Heart left ventricle (tissue), 16 donors: ENCODE measurements at places on chromosomes 12 and 14. TPM values are rescaled to one million over a fixed set of nuclear protein-coding genes. Genes with fewer than 3 reads are reported as not detected.

PIWIL1 gene
- total RNA-seq = not detected

CAPS2 gene
- 12.0 TPM for total RNA-seq

SIRT4 gene
- 3.2 TPM for total RNA-seq

GDF3 gene
- total RNA-seq = not detected

KRT74 gene
- not detected for total RNA-seq

SPIC gene
- total RNA-seq = not detected

FAM222A gene
- total RNA-seq = 10.2 TPM

TMTC3 gene
- total RNA-seq = 7.7 TPM

SERPINA10 gene
- total RNA-seq = not detected

BCL7A gene
- 14.0 TPM for total RNA-seq

TDRD9 gene
- total RNA-seq = 1.4 TPM

MYRFL gene
- 0.44 TPM for total RNA-seq

MYF6 gene
- not detected for total RNA-seq

NDUFA9 gene
- 210 TPM for total RNA-seq

LALBA gene
- not detected for total RNA-seq

DNA sequence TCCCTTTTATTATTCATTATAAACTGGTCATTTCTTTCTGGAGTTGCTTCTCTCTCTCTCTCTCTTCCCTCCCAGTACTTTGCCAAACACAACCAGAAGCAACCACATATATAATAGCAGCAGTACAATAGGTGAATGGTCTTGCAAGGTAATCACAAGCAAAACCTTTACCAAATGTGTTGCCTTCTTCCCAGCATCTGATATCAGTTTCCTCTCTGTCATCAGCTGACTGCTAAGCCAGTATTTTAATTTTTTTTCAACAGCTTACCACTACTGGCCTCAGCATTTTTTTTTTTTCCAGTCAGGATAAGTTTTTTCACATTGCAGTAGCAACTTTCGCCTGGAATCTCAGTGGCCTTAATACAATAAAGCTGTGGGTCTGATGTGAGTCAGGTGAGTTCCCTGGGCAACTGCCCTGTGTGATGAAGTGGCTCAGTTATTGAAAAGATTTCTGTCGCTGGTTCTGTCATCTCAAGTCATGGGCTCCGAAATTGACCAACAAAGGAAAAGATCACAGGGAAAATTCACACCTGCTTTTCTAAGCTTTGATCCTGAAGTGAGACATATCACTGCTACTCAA, 282.5 kb upstream of the AMIGO2 start:
- no peak for DNase-seq

- DNase-seq = no peak
Measured at GRCh38 chr14:76328457-76329137, 47.3 kb upstream of the ESRRB start.

DNA sequence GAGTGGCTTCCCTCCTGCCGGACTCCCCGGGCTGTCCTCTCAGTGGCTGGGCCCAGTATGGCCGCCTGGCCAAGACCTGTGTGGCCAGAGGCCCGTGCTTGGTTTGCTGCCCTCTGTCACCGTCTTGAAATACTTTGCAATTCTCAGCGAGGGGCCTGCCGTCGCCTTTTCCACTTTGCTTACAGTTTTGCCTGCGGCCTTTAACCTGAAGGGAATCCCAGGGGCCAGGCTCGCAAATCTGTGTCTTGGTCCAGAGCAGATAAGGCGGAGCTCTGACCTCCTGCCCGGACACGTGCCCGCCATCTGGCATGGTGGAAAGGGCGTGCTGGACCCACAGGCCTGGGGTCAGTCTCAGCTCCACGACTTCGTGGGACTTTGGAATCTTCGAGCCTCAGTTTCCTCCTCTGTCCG, 10.9 kb upstream of the AMN start:
- DNase-seq = no peak

DNA sequence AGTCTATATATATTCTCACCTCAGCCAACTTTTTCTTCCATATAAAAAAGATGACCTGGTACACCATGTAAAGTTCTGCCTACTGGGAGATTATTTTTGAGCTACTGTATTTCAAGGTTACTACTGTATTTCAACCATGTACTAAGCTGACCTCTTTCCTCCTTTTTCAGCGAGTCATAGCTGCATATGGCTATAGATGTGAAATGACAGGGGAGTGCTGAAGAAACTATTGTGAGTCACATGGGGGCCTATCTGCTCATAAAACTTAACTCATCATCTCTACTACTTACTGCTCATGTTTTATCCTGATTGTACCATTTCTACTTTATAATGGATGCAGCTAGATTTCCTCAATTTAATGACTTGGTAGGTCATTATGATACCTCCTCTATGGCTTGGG, 571.4 kb upstream of the ATP2B1 start:
- DNase-seq = no peak

DNA sequence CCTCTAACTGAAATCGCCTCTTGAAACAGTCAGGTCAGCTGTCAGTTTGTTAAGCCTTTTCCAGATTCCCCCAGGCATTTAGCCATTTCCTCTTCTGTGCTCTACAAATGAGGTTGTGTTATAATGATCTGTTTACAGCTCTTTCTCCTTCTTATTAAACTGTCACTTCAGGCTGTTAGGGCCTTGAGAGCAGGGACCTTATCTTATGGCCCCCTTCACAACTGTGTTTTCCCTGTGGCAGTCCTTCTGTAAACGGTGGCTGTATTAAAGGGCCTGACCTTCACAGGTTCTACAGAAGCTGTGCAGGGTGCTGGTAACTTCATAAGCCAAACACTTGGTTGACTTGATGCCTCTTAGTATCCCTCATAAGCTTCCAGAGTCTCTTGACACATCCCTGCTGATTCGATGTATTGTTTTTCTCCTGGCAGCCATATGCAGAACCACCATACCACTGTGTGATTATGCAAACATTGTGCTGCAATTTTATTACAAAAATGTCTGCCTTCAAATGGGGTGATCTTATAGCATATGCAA, 104.7 kb downstream of the PLEKHA5 start:
- no peak for DNase-seq

- DNase-seq = no peak
Measured at GRCh38 chr14:62123961-62124360, 361.7 kb downstream of the SNAPC1 start.

GRCh38 chr12:98227162-98227561, 288.2 kb upstream of the TMPO start:
- no peak for DNase-seq

- DNase-seq = no peak
Measured at GRCh38 chr12:133107121-133107520, 23.0 kb downstream of the ZNF891 start.

- no peak for DNase-seq
Measured at GRCh38 chr12:53558631-53559030, 51.3 kb upstream of the NPFF start.

DNA sequence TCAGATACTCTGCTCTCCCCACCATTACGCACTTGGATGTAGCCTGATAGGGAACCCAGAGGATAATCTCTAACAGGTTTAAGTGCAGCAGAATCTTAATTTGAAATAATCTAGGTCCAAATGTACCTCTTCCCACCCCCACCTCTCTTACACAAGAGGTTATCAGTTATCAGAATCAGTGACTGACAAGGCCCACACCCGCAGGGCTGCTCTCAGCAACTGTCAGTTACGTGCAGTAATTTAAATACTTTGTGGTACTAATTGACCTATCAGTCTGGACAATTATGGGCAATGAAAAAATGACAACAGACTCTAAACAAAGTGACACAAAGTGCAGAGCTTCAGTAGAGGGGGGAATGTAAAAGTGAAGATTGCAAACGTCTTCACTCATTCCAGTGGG, 74.0 kb downstream of the CLIP1 start:
- DNase-seq = no peak

DNA sequence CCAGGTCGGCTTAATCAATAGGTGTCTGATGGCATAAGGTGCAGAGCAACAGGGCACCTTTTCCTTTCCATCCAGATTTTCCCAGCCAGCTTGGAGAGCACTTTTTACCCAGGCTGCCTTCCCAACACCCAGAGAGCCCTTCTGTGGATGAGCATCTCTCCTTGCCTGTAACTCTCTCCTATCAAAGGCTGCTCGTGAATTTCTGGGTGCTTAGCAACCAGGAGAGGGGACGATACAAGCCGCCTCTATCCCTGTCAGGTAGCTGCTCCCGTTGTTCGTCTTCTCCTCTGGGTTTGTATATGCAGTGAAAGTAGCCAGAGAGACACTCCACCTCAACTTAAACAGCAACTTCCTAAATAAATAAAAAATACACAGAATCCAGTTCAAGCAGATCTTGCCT, 124.2 kb downstream of the CACNA1C start:
- DNase-seq = no peak

DNA sequence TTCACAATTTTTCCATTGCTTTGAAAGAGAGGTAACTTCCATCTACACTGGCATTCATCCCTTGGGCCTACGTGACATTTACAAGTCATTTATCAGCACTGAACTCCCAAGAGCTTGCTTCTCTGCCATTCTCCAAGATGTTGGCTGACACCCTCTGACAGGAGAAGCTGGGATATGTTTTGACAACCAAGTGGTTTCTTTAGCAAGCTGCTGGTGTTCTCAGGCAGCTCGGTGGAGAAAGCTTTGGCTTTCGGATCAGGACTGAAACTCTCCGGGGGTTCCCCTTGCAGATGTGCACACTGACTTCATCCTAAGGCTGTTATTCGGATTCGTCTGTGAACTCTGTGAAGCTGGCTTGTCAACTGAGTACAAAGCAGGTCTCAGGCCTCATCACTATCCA, 15.7 kb downstream of the KCNA5 start:
- DNase-seq = no peak

GRCh38 chr14:99605299-99605961, 1.4 kb upstream of the CCDC85C start:
- DNase-seq = peak; percentile 86

- DNase-seq = no peak
Measured at GRCh38 chr12:109170324-109170723, 53.9 kb downstream of the ACACB start.

DNA sequence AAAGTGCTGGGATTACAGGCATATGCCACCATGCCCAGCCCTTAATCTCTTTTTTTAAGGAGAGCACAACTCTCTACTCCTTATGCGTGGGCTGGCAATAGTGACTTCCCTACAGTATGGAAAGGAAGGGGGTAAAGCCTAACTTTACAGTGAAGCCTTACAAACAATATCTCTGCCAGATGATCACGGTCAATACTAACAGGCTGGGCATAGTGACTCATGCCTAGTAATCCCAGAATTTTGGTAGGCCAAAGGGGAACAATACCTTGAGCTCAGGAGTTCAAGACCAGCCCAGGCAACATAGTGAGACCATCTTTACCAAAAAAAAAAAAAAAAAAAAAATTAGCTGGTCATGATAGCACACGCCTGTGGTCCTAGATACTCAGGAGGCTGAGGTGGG, 5.6 kb downstream of the PYM1 start:
- no peak for DNase-seq

- DNase-seq = no peak
Measured at GRCh38 chr12:50296554-50296953, 13.2 kb upstream of the LIMA1 start.

DNA sequence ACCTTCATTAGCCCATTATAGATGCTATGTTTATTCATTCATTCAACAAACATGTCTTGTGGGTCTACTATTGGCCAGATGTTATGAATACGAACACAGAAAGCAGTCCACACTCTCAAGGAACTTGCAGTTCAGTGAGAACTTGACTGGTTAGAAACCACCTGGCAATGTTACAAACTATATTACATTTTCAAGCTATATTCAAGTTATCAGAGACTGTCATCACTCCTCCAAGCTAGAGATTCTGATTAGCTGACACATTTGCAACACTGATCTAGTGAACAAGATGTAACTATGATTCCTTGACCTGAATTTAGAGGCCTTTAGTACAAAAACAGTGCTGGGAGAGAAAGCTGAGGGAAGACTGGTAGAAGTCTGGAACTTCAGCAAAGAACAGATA, 170.7 kb upstream of the EEA1 start:
- no peak for DNase-seq

- DNase-seq = no peak
Measured at GRCh38 chr14:97444248-97444647, 647.1 kb downstream of the VRK1 start.

GRCh38 chr14:102229071-102229738, 75.8 kb downstream of the MOK start:
- DNase-seq = no peak

- DNase-seq = no peak
Measured at GRCh38 chr12:76964784-76965571, 86.2 kb upstream of the CSRP2 start.

- no peak for DNase-seq
Measured at GRCh38 chr14:53962953-53963319, 6.3 kb upstream of the BMP4 start.

DNA sequence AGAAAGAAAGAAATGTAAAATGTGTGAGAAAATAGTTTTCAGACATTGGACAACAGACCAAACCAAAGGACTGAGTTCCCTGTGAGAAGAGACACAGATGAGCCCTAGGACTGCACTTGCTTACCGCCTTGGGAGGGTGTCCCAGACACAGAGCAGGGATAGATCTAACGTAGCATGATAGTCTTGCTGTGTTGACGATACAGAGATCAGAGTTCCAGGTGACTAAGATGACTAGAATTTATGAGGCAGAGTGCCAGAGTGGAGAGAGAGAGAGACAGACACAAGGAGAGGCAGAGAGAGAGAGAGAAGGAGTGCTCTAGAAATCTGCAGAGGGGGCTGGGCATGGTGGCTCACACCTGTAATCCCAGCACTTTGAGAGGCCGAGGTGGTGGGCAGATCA, 148.2 kb upstream of the LMNTD1 start:
- DNase-seq = no peak

DNA sequence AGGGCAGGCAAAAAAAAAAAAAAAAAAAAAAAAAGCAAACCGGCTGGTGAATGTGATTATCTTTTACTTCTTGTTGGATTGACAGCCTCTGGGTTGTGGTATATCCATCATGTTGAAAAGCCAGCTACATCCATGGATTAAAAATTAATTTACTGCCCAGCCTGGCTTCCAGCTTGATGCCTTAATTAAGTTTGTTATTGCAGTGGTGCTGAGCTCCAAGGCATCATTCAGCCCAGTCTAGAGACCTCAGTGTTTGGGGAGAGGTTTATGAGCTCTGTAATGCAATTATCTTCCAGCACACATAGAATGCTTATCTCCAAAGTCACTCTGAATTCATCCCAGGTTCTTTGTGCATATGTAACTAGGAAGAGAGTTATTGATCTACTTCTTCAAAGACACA, 114.8 kb downstream of the RIMBP2 start:
- no peak for DNase-seq

- DNase-seq = no peak
Measured at GRCh38 chr12:34389378-34390170, 367.3 kb downstream of the ALG10 start.

DNA sequence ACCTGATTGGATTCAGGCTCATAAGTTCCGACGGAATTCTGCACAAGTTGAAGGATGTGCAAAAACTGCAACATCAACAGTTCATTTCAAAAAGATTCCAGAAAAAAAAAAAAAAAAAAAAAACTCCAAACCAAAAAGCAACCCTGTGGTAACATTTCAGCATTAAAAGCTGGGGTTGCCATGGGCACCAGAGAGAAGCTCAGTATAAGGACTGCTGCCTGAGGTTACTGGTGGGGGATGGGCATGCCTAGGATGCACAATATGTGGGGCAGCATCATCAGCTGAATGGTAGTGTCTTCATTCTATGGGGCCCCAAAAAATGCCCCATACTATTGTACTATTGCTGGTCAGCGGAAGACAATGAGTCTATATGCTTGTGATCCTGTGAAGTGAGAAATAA, 44.7 kb downstream of the MBIP start:
- no peak for DNase-seq
